Brain (organoid and tissue), 16 donors: ENCODE measurements at places on chromosomes 16 and 17. TPM values are rescaled to one million over a fixed set of nuclear protein-coding genes. Genes with fewer than 3 reads are reported as not detected.

- no peak for DNase-seq
Observed at GRCh38 chr17:68711858-68712257, 110.7 kb upstream of the FAM20A start.

- peak; percentile 76 for DNase-seq
Observed at GRCh38 chr17:4004517-4005295, 40.5 kb upstream of the ATP2A3 start.

Gene ARHGAP44
- polyA plus RNA-seq = 22.6 TPM

GRCh38 chr16:56268799-56269198 lies 77.5 kb downstream of the GNAO1 start:
- no peak for DNase-seq

Gene PYDC1
- polyA plus RNA-seq = 5.0 TPM
